ENCODE measurements at places on chromosomes 2 and 18. TPM values are rescaled to one million over a fixed set of nuclear protein-coding genes. Genes with fewer than 3 reads are reported as not detected.

GRCh38 chr2:177665328-177665727 lies 272.8 kb downstream of the AGPS start:
- H3K27ac ChIP-seq, result no peak overlapping the region
- no peak overlapping the region for H3K4me3 ChIP-seq
- no peaks in the 10 kb centered on the region for H3K36me3 ChIP-seq
- peaks cover 13% of the 10 kb centered on the region for H3K27me3 ChIP-seq

GRCh38 chr2:64134813-64135212 lies 9.4 kb downstream of the PELI1 start:
- H3K27ac ChIP-seq, result no peak overlapping the region
- H3K4me1 ChIP-seq, result peaks cover 46% of the 10 kb centered on the region
- H3K36me3 ChIP-seq, result peaks cover 6% of the 10 kb centered on the region
- H3K4me3 ChIP-seq, result no peak overlapping the region

DNA sequence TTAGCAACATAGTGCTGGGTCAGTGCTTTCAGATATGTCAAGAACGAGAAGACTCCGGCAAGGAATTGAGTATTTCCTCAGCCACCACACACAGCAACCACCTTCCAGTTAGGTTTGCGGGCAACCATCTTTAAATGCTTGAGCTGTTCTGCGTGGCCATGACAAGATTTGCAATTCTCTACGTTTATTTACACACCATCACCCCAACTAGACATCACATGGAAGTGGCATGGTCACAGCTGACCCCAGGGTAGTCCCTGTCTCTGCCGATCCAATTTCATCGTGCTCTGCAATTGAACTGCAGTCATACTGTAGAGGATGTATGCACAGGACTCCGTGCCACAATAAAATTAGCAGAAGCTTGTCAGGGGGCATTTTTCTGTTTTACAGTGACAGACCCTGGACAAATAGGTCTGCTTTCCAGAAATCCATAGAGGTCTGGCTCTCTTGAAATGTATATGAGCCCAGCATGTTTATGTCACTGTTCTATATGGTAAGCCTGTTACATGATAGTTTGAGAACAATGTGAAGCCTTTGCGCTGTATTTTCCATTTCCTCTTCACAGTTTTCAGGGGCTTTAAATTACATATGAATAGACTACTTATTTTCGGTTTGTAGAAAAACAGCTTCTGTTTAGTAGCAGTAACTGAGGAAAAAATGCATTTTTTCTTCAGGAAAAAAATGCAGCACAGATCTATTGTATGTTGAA lies 605.2 kb downstream of the NR4A2 start:
- H3K4me3 ChIP-seq, result no peak overlapping the region
- no peak for DNase-seq
- no peaks in the 10 kb centered on the region for H3K36me3 ChIP-seq
- peaks cover 2% of the 10 kb centered on the region for H3K27me3 ChIP-seq

DNA sequence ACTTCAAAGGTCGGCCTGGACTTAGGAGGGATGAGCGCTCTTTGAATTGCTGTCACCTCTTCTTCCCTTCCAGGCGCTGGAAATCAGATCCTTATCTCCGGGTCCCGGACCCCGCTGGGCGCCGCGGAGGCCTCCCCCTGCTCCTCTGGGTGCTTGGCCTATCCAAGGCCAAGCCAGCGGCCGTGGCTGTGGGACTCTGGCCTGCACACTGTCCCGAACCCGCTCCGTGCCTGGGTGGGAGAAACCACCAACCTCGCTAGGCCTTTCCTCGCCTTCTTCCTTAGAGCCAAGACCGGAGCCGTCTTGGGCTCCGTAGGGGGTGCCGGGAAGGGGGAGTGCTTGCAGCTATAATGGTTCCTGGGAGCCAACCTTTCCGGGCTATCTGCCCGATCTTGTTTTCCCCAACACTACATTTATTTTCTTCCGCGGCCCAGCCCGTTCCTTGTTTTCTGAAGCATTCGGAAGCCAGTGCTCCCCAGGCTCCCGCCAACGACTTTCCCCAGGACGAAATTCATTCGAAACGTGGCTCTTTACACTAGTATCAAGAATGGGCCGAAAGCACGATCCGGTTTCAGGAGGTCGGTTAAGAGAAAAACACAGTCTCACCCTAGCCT lies 2.4 kb downstream of the OSR1 start:
- DNase-seq, result peak; percentile 81
- peak overlapping the region; percentile 82 for H3K4me3 ChIP-seq
- H3K36me3 ChIP-seq, result peaks cover 15% of the 10 kb centered on the region
- H3K4me1 ChIP-seq, result peaks cover 28% of the 10 kb centered on the region
- peaks cover 22% of the 10 kb centered on the region for H3K27me3 ChIP-seq
- no peak overlapping the region for H3K27ac ChIP-seq

DNA sequence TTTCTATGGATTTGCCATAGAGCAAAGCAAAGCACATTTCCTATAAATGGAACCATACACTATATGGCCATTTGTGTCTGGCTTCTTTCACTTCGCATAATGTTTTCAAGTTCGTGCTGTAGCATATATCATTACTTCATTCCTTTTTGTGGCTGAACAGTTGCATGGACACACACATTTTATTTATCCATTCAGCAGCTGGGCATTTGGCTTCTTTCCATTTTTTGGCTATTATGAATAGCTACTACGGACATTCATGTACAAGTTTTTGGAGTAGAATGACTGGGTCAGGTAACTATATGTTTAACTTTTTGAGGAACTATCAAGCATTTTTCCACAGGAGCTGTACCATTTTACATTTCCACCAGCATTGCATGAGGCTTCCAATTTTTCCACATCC lies 10.7 kb upstream of the SELENOI start:
- no peaks in the 10 kb centered on the region for H3K4me1 ChIP-seq
- H3K4me3 ChIP-seq, result no peak overlapping the region
- H3K27ac ChIP-seq, result no peak overlapping the region
- no peaks in the 10 kb centered on the region for H3K36me3 ChIP-seq
- peaks cover 21% of the 10 kb centered on the region for H3K27me3 ChIP-seq

DNA sequence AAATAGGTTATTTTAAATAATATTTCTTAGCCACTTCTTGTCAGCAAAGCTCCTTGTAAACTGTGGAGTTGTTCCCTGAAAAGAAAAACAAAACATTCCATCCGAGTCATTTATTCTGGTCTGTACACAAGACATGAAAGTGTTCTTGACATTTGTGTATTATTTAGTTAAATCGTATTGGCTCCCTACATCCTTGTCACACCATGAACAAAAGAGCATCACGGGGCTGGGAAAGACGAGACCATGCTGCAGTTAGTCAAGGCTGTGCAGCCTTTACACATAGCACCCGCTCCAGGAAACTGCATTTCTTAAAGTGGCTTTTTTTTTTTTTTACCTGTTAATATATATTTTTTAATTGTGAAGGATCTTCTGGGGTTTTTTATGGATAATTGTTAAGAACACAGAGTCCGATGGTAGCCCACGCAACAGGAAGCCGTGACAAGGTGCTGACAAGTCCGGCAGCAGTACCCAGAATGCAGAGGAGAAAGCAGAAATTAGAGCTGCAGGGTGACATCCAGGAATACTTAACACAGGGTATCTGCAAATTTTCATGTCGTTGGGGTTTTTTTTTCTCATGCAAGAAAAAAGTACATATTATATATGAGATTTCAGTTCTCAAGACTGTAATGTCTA lies 588.4 kb downstream of the ARHGAP15 start:
- no peak overlapping the region for H3K27ac ChIP-seq

- no peak overlapping the region for H3K4me3 ChIP-seq
- no peak for DNase-seq
- H3K36me3 ChIP-seq, result no peaks in the 10 kb centered on the region
- peaks cover 3% of the 10 kb centered on the region for H3K27me3 ChIP-seq
- no peak overlapping the region for H3K27ac ChIP-seq
- no peaks in the 10 kb centered on the region for H3K4me1 ChIP-seq
These were observed 59.7 kb downstream of the PTH2R start for GRCh38 chr2:208466151-208466919.

- DNase-seq, result no peak
- no peak overlapping the region for H3K4me3 ChIP-seq
These were observed 1228.2 kb upstream of the DDX18 start for GRCh38 chr2:116586328-116586689.

GRCh38 chr18:69980509-69980908 lies 32.8 kb upstream of the CD226 start:
- H3K27ac ChIP-seq, result no peak overlapping the region
- DNase-seq, result no peak
- no peak overlapping the region for H3K4me3 ChIP-seq
- peaks cover 10% of the 10 kb centered on the region for H3K36me3 ChIP-seq
- H3K4me1 ChIP-seq, result peaks cover 4% of the 10 kb centered on the region

DNA sequence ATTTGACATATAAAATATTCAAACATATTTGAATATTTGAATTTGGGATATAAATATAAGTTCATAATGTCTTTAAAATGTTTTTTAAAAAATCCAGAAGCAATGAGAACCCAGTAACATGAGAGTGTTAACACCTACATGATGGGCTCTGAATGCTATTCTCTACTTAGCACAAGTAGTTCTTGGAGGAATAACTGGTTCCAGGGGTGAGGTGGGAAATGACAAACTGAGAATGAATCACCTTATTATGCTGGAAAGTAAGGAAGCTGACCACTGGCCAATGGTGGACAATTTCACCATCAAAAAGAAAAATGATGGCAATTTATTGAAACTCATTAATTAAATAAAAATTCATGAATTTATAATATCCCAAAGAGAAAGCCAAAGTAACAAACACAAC lies 79.6 kb upstream of the NABP1 start:
- H3K4me1 ChIP-seq, result peaks cover 8% of the 10 kb centered on the region
- no peaks in the 10 kb centered on the region for H3K27me3 ChIP-seq
- H3K4me3 ChIP-seq, result no peak overlapping the region
- no peak overlapping the region for H3K27ac ChIP-seq
- no peak for DNase-seq

GRCh38 chr2:109300582-109300981 lies 171.6 kb downstream of the SH3RF3 start:
- no peak overlapping the region for H3K4me3 ChIP-seq
- DNase-seq, result no peak
- no peak overlapping the region for H3K27ac ChIP-seq
- H3K27me3 ChIP-seq, result no peaks in the 10 kb centered on the region
- no peaks in the 10 kb centered on the region for H3K36me3 ChIP-seq

DNA sequence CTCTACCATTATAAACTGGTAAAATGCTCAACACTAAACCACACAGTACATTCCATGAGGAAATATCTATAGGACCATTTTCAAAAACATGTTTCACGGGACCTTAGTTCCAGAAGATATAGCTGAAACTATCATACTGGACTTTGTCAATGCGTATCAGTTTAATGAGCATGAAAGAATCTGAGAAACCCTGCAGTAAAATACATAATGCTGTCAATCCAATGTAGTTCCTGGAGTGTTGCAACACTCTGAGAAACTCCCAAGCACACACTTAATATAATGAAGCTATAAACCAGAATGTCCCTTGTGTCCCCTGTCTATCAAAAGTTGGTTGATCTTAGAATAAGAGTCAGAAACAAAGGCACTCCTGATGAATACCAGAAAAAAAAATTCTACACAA lies 16.2 kb downstream of the IWS1 start:
- H3K27ac ChIP-seq, result peak overlapping the region; percentile 6
- peaks cover 20% of the 10 kb centered on the region for H3K36me3 ChIP-seq
- no peak overlapping the region for H3K4me3 ChIP-seq

DNA sequence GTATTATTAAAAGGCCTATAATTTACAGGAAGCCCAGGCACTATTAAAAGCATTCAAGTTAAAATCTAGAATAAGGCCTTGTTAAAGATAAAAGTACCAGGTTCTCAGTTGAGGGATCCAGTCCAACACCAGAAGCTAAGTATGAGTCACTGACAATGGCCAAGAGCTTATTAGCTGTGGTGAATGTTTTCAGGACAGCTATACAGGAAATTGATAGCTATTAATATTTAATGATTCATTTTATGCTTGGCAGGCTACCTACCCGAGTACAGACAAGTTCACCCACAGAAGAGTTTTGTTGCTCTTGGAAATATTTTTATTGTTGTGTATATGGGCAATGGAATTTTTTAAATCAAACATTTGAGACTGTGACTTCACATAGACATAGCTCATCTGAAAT lies 729.6 kb upstream of the ZNF804A start:
- H3K4me1 ChIP-seq, result no peaks in the 10 kb centered on the region
- no peak overlapping the region for H3K27ac ChIP-seq
- no peak for DNase-seq
- H3K4me3 ChIP-seq, result no peak overlapping the region
- H3K27me3 ChIP-seq, result peaks cover 3% of the 10 kb centered on the region

DNA sequence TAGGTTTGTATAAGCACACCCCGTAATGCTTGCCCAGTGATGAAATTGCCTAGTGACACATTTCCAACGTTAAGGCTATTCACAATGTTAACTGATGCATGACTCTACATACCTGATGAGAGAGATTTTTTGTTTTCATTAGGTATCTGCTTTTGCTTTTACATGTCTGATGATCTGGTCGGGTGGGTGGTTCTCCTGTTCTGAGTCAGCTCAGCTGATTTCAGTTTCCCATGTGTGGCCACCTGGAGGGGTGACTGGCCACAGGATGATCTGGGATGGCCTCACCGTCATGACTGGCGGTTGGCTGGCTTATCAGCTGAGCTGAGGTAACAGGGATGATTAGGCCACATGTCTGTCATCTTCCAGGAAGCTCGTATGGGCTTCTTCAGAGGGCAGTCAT lies 33.8 kb upstream of the ACYP2 start:
- no peaks in the 10 kb centered on the region for H3K27me3 ChIP-seq
- H3K4me3 ChIP-seq, result no peak overlapping the region
- DNase-seq, result no peak
- H3K4me1 ChIP-seq, result peaks cover 4% of the 10 kb centered on the region
- no peak overlapping the region for H3K27ac ChIP-seq

GRCh38 chr18:28963481-28963880 lies 786.6 kb upstream of the CDH2 start:
- DNase-seq, result no peak
- no peaks in the 10 kb centered on the region for H3K36me3 ChIP-seq
- H3K4me3 ChIP-seq, result no peak overlapping the region
- H3K27me3 ChIP-seq, result no peaks in the 10 kb centered on the region

DNA sequence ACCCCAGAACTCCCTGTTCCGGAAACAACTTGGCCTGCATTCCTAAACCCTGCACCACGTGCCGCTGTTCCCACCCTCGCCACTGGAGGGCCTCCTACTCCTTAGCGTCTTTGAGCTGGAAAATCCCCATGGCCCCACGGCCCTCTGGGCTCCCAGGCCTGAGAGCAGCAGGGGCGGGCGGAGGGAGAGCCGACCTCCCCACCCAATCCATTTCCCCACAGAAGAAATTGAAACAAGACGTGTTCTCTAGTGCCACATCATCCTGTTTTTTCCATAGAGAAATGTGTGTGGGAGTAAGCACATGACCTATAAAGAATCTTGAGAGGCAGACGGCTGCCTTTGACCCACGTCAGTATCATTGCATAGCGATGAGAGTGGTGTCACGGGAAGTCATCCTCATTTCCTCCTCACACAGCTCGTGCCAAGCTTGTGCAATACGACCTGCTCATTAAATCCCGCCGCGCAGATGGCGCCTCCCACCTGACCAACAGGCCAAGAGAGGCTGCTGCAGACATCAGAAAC lies 79.2 kb downstream of the LAMA1 start:
- H3K4me1 ChIP-seq, result peaks cover 5% of the 10 kb centered on the region
- H3K27me3 ChIP-seq, result no peaks in the 10 kb centered on the region
- H3K4me3 ChIP-seq, result no peak overlapping the region

CTLA4 gene
- not detected for total RNA-seq

HOXD4 gene
- not detected for total RNA-seq

CFAP53 gene
- 0.78 TPM for total RNA-seq

RTP5 gene
- total RNA-seq, result not detected

Data from osteocyte (in vitro differentiated cells).